ENCODE measurements at places on chromosomes 5 and 9. TPM values are rescaled to one million over a fixed set of nuclear protein-coding genes. Genes with fewer than 3 reads are reported as not detected.

Gene HMGCR
- 22.4 TPM for polyA plus RNA-seq

Gene HNRNPK
- polyA plus RNA-seq: 984 TPM

Gene RGS7BP
- not detected for polyA plus RNA-seq

Gene EIF4EBP3
- 44.5 TPM for polyA plus RNA-seq

Gene CCT5
- polyA plus RNA-seq: 227 TPM

Gene COL27A1
- polyA plus RNA-seq: not detected

Gene NEUROG1
- polyA plus RNA-seq: not detected

Gene BSPRY
- polyA plus RNA-seq: 1.2 TPM

DNA sequence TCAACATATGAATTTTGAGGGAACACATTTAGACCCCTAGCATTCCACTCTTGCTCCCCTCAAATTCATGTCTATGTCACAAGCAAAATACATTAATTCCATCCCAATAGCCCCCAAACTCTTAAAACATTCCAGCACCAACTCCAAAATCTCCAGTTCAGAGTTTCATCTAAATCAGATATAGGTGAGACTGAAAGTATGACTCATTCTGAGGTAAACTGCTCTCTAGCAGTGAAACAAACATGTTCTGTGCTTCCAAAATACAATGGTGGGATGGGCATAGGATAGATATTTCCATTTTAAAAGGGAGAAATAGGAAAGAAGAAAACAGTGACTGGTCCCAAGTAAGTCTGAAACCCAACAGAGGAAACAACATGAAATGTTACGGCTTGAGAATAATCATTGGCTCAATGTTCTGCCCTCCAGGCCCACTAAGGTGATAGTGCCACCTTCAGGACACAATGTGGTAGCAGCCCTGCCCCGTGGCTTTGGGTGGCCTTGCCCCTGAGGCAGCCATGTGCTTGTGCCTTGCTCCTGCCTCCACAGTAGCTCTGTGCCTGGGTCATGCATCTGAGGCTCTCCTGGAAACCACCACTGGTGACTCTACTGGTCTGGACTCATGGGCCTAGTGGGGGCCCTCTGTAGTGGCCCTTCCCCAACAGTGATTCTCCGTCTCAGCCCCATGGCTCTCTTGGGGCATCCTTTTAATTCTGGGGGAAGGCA, 36.4 kb upstream of the IPPK start:
- no peak for DNase-seq

DNA sequence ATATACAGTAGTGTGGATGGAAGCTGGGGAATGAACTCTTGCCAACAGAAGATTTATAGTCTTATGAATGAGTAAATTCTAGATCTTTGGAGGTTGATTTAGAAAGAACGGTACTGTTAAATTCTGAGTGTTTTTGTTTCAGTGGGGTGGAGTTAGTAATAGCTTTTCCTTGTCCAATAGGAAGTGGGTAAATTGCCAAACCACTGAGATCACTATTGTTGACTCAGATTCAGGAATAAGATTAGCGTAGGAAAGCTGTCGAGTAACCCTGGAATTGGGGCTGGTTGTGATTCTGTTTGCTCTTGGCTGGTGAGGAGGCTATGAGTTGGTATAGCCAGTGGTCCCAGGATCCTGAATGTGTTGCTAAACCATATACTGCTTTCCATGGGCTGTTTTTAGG, 155.6 kb downstream of the ARHGAP26 start:
- DNase-seq: no peak

DNA sequence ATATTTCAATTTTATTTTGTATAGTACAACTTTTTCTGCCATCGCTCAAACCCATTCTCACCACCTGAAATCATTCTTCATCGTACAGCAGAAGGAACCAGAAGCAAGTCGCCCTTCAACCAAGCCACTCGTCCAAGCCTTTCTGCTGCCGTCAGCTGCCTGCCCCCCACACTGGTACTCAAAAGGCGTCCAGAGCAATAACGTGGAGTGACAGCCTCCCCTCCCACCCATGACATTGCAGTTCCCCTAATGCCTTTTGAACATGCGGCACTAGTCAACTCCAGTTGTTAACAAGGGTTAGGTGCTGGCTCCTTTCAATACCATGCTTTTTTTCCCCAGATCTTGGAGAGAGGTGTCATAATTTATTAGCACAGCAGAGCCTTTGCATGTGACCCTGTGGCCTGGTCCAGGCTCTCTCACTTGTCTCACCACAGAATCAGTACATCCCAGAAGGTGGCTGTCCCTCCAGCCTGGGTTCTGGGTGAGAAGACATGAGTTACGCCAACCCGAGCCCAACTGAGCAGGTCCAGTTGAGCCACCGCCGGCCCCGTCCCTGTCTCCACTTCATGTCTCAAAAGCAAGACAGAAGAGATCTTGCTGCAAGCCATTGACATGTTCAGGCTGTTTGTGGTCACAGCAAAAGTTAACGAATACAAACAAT, 20.4 kb upstream of the MED10 start:
- no peak for DNase-seq

GRCh38 chr9:137310189-137311052, 8.3 kb upstream of the NRARP start:
- no peak for DNase-seq

- DNase-seq: no peak
These were observed 228.8 kb downstream of the FSTL4 start for GRCh38 chr5:133383580-133383939.

GRCh38 chr5:157767689-157768088, 24.2 kb downstream of the LSM11 start:
- DNase-seq: no peak

GRCh38 chr9:9924376-9924775, 688.4 kb downstream of the PTPRD start:
- DNase-seq: no peak

DNA sequence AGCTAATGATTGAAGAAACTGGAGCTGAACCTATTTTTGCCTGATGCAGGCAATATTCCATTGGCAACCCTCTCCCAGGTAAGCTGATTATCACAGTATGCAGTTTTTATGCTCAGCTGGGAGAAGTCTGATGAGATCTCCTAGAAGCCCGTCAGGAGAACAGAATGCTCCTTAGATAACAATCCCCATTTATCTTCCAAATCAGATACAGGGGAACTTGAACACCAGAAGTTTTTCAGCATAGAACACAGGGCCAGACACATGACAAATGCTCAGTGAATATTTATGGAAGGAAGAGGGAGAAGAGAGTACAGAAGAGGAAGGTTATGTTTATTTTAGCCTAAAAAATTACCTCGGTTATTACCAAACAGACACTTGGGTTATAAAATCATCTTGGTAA, 37.9 kb downstream of the CFAP90 start:
- no peak for DNase-seq

GRCh38 chr9:13431222-13431536, 151.7 kb upstream of the MPDZ start:
- no peak for DNase-seq

- DNase-seq: no peak
These were observed 148.0 kb downstream of the GHR start for GRCh38 chr5:42570966-42571960.

DNA sequence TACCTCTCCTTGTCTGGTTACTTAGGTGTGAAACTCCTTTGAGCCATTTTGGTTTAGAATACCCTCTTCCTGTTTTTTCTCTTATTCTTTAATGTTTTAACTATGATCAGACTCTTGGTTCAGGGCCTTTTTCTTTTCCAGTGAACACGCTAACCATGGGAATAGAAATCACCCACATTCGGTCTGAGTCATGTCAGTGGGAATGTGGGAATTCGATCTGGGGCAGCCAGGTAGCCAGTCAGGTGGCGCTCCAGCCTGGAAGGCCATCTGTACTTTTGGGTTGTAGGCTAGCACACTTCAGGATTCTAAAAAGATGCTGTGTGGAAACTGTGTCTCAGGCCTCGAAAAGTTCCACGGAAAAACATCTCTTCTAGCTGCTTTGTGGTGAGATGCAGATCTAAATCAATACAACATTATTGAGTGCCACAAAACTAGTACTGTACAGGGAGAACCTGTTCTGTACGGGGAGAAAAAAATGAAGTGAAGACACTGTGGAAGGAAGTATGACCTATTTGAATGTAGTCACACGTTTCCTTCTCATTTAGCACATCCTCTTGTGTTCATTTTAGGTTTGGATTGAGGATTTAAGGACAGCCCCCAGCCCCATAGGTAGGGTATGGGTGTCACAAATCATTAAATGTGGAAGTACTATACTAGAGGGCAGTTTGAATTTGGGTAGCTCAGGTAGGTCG, 36.4 kb downstream of the SNX30 start:
- DNase-seq: peak; percentile 39

GRCh38 chr9:89606624-89607311, 2.0 kb downstream of the GADD45G start:
- no peak for DNase-seq

GRCh38 chr5:66438696-66439095, 157.5 kb upstream of the MAST4 start:
- DNase-seq: no peak

- no peak for DNase-seq
These were observed 68.4 kb downstream of the ACTBL2 start for GRCh38 chr5:57414191-57414590.

DNA sequence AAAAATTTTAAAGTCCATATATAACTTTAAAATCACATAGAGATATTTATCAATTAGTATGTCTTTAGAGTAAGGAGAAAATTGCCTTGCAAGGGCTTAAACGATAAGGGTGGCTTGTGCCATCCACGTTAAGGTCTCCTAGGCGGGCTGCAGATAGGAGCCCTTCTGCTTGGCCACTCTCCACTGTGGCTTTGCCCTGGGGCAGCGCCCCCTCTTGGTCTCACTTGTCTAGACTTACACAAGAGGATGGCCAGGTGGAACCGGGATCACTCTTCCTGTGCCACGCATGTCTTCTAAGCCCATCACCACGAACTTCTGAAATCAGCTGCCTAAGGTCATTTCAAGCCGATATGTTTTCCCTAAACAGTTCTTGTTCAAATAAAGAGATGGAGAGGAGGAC, 2.9 kb downstream of the FPGS start:
- no peak for DNase-seq

GRCh38 chr9:89484475-89485404, 13.2 kb downstream of the SEMA4D start:
- DNase-seq: peak; percentile 75

GRCh38 chr9:35798658-35799374, 7.4 kb downstream of the NPR2 start:
- DNase-seq: no peak

- no peak for DNase-seq
These were observed 92.2 kb upstream of the SMIM23 start for GRCh38 chr5:171693412-171693811.

- no peak for DNase-seq
These were observed 385.6 kb upstream of the ST8SIA4 start for GRCh38 chr5:101288633-101289032.

DNA sequence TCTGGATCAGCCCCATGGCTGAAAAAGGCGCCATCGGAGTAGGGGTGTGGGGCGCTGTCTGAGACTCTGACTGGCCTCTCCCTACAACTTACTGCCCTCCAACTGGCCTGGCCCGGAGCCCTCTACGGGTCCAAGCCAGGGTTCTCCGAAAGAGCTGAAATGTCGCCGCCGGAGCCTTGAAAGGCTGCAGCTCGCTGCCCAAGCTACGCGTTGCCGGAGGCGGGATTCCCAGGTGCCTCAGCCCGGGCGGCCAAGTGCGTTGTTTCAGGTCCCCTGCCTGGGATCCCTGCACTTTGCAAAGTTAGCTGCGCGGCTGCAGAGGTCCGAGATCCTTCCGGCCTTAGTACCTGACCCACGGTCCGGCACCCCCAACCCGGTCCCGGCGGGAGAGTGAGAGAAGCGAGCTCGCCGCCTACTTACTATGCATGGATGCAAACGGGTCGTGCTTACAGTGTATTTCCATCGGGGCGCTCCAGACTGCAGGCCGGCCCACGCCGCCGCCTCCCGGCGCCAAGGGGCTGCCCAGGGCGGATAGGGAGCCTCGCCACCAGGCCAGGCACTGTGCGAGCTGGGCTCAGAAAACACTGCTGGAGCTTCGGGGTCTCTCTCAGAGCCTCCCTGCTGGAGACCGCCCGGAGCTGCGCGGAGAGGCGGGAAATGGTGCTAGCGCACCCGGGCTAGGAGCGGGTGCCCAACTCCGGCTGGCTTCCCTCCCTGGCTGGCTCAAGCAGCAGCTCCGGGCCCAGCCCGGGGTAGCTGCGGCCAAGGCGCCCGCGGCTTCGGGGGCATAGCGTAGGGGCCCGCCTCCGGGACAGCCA, 7.7 kb downstream of the PAX5 start:
- DNase-seq: no peak

- no peak for DNase-seq
These were observed 39.0 kb upstream of the OSMR start for GRCh38 chr5:38806775-38807258.

GRCh38 chr5:124599028-124599973, 147.1 kb downstream of the ZNF608 start:
- peak; percentile 68 for DNase-seq

All from naive B cell (primary cell).